ENCODE measurements at places on chromosomes 5 and 9.
A peak's percentile ranks its signal among the peaks of the same experiment; 100 is the strongest.

GRCh38 chr9:20499013-20499412 is 123.3 kb downstream of the MLLT3 start:
- DNase-seq: no peak

- DNase-seq: no peak
Measured at GRCh38 chr5:106874974-106875373, 795.8 kb downstream of the EFNA5 start.

GRCh38 chr9:94761481-94761880 is 35.0 kb downstream of the AOPEP start:
- DNase-seq: no peak

DNA sequence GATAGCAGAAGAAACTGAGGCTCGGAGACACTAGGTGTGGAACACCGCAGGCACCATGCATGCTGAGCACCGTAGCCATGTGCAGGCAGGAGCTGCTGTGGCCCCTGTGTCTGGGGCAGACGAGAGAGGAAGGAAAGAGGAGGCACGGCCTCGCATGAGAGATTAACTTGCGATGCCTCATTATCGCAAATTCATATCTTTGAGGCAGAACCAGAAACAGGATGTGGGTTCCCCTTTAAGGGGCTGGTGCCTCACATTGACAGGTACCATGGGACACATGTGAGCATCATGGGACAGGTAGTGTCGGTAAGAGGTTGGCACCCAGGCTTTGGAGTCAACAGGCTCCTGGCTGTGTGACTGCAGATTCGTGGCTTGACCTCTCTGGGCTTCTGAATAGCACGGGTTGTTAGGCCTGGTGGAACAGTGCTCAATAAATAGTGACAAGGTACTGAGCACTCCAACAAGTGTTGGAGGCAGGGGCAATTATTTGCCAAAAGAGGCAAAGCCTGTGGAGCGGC is 40.8 kb downstream of the NAIF1 start:
- DNase-seq: no peak

- DNase-seq: no peak
Measured at GRCh38 chr9:127541176-127541575, 70.9 kb upstream of the STXBP1 start.

GRCh38 chr9:124257844-124258606 is at the start of gene NEK6:
NEK6 (plus strand) TSS chr9:124257949; CDS start chr9:124301965, 44,016 bp downstream.
- DNase-seq: no peak

DNA sequence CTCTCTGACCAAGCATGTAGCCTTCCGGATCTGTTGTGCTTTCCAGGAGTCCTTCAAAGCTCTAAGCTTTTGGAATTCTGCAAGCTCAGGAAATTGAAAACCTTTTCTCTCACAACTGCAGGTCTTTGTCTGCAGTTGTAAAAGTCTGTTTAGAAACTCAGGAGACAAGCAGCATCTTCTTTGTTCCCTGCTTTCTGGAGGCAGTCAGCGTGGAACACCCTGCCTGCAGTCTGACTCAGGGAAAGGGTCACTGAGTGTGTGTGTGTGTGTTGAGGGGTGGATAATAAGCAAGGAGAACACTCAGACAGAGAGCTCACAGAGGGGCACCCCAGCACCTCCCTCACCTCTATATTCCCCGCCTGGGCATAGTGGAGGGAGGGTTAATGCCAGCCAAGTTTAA is 29.1 kb downstream of the KCNIP1 start:
- DNase-seq: no peak

DNA sequence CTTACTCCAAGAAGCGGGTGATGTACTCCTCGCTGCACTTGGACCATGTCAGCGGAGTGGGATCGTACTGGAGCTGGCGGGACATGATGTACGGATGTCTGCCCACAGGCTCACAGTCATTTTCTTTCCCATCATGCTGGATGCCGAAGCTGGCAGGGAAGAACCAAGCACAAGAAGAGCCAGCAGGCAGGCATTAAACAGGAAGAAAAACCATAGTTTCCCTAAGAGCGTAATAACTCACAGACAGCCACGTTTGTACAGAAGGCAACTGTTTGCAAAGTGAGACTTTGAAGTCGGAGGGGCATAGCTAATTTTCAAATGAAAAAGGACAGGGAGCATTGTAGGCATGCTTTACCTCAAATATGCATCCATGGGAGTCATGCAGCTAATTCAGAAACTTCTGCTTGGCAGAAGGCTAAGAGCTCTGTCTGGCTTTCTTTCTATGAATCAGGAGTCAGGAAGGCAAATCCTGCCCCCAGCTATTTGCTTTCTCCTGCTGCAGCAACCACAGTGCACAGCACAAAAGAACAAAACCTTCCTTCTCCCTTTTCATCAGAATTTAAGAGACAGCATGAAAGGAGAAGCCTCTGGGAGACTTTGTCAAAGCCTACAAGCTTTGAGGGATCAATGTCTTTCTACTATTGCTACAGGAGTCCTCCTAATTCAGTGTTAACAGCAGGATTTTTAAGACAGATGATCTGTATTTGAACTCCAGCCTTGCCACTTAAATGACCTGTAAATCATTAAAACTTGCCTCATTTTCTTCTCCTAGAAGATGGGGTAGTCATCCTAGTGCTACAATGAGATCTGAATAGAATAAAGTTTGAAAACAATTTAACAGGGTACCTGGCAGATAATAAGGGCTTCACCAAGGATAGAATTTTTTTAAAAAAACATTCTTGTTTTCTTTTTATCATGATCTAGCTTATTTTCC is 209.1 kb downstream of the TARS1 start:
- peak; percentile 50 for DNase-seq

DNA sequence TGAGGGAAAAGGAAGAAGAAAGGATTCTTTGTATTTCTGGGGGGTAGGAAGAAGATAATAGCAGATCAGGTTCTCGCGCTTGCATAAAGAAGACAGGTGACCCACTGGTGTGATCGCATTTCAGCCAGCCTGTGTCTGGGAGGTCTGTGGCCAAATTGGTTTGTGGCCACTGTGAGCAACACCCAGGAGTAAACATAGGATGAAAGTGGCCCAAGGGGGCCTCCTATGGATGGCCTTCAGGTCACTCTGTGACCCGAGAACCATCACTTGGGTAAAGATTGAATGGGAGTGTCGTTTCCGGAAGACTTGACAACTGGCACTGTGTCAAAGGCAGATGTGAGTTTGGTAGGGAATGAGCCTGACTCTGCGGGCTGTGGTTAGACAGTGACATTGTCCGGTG is 34.2 kb downstream of the RAI14 start:
- DNase-seq: no peak

- no peak for DNase-seq
Measured at GRCh38 chr9:94644543-94644942, 5.2 kb upstream of the FBP1 start.

- DNase-seq: no peak
Measured at GRCh38 chr9:19940811-19941535, 152.1 kb upstream of the SLC24A2 start.

- no peak for DNase-seq
Measured at GRCh38 chr5:1792842-1793266, 6.8 kb downstream of the MRPL36 start.

GRCh38 chr5:53063176-53063575 is 46.4 kb downstream of the MOCS2 start:
- DNase-seq: no peak

- no peak for DNase-seq
Measured at GRCh38 chr5:95743232-95743631, 12.1 kb downstream of the RHOBTB3 start.

DNA sequence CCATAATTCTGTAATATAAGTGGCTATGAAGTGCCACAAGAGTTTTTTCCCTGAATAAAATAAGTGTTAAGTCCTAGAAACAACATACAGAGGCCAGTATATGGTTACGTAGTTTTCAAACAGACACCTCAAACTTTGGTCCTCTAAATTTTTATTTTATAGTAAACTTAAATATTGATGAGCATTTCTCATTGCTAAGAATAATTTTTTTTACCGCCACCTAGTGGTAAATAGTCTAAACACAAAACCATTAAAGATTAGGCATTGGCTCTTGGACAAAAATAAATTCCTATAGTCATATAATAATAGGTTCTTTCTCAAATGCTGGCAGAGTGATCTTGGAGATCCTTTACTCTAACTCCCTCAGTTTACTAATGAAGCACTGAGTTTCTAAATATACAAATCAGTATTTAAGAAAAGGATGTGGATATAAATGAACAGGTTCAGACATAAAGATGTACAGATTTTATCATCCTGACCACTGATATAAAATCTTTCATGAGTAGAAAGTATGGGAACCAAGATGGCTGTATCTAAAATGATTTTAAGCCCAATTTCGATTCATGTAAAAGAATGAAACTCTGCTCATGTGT is 136.2 kb downstream of the FANCC start:
- DNase-seq: no peak

DNA sequence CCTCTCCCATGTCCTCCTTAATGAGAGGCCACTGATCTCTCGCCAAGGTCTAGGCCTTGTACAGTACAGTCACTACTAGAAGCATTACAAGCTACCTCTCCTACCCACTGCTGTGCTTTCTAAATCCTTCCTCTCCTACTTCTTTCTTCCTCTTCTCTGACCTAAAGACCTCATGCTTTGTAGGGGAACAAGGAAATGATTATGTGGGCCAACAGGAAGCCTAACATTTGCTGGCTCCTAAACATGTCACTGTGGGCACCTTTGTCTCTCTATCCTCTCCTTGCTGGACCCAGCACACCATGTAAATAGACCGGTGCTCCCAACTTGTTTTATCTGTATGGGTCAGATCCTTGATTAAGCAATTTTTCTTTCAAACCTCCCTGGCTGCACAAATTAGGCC is 16.7 kb downstream of the SLC28A3 start:
- DNase-seq: no peak

DNA sequence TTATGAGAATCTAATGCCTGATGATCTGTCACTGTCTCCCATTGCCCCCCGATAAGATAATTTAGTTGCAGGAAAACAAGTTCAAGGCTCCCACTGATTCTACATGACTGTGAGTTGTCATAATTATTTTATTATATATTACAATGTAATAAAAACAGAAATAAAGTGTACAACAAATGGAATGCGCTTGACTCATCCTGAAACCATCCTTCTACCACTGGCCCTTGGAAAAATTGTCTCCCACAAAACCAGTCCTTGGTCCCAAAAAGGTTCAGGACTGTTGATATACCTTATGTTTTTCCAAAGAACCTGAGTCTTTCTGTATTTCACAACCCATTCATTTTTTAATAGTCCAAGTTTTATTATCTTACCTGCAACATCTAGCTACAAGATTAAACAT is 403.5 kb downstream of the TAF11L14 start:
- no peak for DNase-seq

GRCh38 chr9:89774858-89775370 is 170.1 kb downstream of the GADD45G start:
- no peak for DNase-seq

DNA sequence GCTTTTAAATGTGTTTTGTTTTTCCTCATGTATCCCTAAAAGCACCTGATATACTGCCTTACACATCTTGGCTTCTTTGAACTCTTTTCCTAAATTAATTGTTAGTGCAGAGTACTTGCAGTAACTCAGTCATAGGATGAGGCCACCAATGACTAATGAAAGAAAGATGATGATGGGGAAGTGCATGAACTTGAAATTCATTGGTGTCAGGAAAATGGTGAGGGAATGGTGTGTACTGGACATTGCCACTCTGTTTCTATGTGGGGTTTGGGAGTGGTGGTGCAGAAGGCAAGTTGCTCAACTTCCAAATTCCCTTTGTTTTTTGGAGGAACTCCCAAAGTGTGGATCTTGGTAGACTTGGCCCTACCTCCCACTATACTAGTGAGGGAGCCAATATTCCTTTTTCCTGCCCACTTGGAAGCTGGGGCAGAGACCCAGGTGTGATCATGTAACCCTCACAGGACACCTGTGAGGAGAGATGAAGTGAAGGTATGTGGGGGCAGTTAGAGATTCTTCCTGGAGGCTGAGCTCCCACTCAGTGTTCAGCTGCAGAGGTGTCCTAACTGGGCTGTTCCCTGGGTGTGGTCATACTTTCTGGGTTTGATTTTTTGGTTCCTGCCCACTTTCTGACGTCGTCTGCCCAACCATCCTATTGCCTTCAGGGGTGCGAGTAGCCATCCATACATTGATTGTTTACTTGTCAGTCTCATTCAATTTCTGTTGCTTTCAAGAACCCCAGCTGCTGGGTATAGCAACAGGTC is 298.5 kb downstream of the MAST4 start:
- DNase-seq: no peak

DNA sequence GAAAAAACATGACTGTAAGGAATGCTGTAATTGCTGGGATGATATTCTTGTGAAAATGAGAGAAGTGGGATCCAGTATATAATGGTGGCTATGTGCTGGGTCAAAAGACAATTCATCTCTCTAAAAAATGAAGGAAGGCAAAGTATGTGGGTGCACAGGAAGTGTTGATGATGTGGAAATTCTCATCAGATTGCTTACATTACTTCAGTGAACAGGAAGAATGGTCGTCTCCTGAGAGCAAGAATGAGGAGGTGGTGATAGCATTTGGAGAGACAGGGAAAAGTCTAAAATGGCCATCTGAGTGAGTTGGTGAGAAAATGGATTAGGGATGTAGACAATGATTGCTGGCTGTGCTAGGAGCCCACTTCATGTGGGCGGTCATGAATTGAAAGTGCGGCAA is 253.5 kb upstream of the NREP start:
- DNase-seq: no peak

DNA sequence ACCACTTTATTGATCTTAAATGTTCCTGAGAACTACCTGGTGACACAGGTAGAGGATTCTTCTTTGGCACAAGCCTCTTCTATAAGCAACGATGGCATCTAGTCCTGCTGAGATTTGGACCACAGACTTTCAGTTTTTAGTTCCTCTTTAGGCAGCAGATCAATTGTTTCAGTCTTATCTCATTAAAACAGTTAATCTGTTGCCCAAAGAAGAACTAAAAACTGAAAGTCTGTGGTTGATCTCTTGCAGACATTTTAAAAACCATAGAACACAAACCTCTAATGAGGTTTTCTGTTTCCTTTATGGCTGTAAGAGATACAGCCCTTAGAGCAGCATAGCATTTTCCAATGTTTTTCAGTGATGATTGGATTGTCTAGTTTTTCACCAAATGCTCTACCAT is 480.9 kb downstream of the MTRR start:
- no peak for DNase-seq

DNA sequence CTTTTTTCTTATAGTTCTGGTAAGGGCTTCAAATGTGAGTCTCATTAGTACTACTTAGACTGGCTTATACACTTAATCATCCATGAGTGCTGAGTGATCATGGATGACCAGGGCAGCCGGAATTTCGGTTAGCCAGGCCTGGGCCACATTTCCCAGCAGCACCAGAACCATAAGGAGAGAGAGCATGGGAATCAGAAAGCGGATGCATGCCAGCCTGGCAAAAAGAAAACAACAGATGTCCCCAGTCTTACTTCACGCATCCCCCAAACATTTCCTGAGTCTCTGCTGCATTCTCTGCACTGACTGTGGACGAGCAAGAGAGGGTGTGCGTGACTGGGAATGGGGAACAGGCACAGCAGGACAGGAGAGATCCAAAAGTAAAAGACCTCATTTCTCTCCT is 371.1 kb upstream of the ZNF608 start:
- no peak for DNase-seq

DNA sequence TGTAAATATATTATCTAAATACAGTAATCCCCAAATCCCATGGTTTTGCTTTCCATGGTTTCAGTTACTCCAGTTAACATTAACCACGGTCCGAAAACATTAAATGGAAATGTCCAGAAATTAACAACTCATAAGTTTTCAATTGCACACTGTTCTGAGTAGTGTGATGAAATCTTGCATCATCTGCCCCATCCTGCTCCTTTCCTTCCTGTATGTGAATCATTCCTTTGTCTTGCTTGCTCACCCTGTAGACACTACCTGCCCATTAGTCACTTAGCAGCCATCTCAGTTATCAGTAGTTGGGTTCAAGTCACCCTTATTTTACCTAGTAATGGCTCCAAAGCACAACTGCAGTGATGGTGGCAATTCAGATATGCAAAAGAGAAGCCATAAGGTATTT is 1568.5 kb upstream of the WWC1 start:
- DNase-seq: no peak
